Natural killer cell (primary cell): ENCODE measurements at places on chromosomes 13 and 19.
A peak's percentile ranks its signal among the peaks of the same experiment; 100 is the strongest.

DNA sequence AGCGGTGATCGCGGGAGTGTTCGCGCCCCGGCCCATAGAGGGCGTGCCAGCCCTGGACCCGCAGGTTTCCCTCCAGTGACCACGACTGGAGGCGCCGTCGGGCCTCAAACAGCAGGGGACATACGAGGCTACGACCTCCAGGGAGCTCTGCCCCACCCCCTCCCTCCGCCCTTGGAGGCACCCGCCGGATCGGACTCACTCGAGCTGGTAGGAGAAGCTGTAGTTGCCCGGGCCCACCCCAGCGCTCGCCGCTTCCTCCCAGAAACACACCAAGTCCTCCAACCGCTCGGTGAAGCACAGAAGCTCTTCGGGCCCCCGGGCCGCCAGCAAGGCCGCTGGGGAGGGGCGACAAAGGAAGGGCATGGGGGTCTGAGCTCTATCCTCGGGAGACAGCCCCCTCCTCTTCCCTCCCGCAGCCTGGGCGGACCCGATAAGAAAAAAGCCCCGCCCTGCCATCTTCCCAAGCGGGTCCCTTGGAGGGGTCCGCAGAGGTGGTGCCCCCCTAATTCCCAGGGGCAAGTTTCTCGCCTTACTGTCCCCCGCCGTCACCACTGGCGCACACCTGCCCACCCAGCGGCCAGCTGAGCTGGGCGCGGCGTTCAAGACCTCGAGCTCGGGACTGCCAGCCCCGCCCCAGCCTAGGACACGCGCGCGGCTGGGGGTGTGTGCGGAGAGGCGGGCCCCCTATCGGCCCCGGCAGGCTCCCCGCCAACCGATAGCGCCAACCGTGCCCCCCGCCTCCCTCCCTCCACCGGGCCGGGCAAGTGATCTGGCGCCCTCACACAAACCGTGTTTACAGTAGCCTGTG lies 1.0 kb downstream of the EPOR start:
- H3K27ac ChIP-seq = no peak overlapping the region
- peak; percentile 63 for DNase-seq
- no peaks in the 10 kb centered on the region for H3K36me3 ChIP-seq
- peaks cover 49% of the 10 kb centered on the region for H3K4me1 ChIP-seq

GRCh38 chr13:58329746-58330145 lies 698.2 kb downstream of the PCDH17 start:
- no peaks in the 10 kb centered on the region for H3K36me3 ChIP-seq
- no peak overlapping the region for H3K27ac ChIP-seq
- no peak for DNase-seq
- no peaks in the 10 kb centered on the region for H3K4me1 ChIP-seq

GRCh38 chr19:51681286-51681941 lies 11.7 kb upstream of the SPACA6 start:
- H3K36me3 ChIP-seq = no peaks in the 10 kb centered on the region
- no peak overlapping the region for H3K4me3 ChIP-seq
- H3K27me3 ChIP-seq = peaks cover 4% of the 10 kb centered on the region

DNA sequence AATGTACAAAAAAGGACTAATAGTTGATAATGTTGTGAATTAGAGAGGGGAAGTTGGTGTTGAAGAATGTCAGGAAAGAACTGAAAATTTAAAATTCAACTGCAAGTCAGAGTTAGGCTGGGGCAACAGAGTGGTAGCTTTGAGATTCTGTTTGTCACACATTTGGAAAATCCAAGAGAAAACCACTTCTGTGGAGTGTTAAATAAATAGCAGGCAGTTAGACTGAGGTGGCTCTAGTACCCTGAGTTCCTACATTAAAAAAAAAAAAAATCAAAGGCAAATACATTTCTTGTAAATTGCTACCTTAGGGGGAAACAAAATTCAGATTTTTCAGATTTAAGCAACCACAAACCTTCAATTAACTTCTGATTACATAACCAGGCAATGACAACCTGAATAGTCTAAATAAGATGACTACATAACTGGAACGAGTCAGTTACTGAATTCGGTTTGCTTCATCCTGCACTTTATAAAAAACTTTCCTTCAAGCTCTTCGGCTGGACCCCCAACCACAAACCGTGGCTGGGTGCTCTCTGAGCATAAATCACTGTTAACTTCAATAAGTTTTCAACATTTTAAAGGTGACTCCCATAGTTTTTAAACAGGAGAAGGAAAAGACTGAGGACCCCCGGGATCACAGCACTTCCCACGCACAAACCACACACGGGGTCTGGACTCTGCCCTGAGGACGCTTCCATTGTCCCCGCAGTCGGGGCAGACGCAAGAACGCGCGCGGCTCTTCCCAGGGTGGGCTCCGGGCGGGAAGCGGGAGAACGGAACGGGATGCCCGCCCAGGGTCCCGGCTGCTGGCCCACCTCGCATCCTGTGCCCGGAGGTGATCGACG lies 725 bp downstream of the ZNF682 start:
- peak; percentile 45 for DNase-seq
- H3K36me3 ChIP-seq = no peaks in the 10 kb centered on the region

DNA sequence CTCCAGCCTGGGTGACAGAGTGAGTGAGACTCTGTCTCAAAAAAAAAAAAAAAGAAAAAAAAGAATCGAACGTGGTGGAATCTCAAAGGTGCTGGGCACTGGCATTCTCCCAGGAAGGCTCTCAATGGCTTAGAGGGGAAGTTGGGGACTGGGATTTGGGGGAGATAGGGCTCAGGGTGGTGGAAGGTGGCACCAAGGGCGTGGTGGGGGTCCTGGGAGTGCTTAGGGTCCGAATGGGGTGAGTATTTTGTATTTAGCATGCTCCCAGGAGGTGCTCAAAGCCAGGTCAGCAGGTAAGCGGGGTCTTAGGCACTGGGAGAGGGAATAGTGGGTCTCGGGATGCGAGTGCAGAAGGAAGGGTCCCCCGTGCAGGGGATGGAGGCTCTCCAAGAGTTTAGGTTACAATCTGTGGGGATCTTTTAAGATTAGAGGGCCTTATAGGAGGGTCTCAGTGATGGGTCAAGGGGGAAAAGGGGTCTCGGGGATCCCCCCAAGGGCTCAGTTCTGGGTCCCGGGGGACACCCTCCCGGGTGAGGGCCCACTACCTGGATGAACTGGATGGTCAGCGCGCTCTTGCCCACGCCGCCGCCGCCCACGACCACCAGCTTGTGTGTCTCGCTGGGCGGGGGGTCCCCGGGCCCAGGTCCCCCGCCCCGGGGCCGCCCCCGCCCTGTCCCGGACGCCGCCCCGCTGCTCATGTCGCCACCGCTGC lies 386 bp downstream of the RRAS start:
- H3K36me3 ChIP-seq = no peaks in the 10 kb centered on the region
- H3K27ac ChIP-seq = peak overlapping the region; percentile 41
- DNase-seq = no peak
- peaks cover 44% of the 10 kb centered on the region for H3K4me1 ChIP-seq
- H3K27me3 ChIP-seq = no peaks in the 10 kb centered on the region
- peak overlapping the region; percentile 32 for H3K4me3 ChIP-seq
